ENCODE measurements at places on chromosomes 2 and 18.

- no peak for DNase-seq
Measured at GRCh38 chr2:148594216-148594615, 50.3 kb upstream of the EPC2 start.

DNA sequence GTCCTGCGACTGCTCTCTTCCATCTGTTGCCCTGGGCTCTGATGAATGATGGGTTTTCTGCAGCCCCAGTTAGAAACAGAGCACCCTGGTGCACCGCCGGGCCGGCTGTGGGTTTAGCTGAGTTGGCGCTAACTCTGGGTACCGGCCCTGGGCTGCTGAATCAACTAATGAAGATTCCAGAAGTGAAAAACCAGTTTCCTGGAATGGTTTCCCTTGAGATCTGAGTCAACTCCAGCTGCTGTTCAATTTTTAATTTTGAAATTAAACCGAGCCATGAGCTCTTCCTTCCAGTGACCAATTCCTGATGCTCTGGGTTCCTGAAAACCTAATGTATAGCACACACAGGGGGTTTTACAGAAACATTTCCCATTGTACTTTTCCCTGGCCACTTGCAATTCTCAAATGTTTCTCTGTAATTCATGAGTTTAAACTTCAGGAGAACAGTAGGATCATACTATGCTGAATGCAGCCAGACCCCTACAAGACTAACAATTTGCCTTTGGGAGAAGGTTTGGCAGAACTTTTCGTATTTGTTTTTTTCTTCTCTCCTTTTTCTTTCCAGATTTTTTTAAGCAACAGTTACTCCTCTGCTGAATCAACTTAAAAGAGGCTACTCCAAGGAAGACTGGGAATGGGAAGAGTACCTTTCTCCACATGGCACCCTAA, 5.5 kb downstream of the COL6A3 start:
- DNase-seq = no peak

GRCh38 chr2:205555566-205556230, 126.6 kb upstream of the NRP2 start:
- no peak for DNase-seq

- no peak for DNase-seq
Measured at GRCh38 chr18:48955830-48956261, 5.1 kb upstream of the SMAD7 start.

- no peak for DNase-seq
Measured at GRCh38 chr2:25957743-25958142, 24.6 kb downstream of the KIF3C start.

DNA sequence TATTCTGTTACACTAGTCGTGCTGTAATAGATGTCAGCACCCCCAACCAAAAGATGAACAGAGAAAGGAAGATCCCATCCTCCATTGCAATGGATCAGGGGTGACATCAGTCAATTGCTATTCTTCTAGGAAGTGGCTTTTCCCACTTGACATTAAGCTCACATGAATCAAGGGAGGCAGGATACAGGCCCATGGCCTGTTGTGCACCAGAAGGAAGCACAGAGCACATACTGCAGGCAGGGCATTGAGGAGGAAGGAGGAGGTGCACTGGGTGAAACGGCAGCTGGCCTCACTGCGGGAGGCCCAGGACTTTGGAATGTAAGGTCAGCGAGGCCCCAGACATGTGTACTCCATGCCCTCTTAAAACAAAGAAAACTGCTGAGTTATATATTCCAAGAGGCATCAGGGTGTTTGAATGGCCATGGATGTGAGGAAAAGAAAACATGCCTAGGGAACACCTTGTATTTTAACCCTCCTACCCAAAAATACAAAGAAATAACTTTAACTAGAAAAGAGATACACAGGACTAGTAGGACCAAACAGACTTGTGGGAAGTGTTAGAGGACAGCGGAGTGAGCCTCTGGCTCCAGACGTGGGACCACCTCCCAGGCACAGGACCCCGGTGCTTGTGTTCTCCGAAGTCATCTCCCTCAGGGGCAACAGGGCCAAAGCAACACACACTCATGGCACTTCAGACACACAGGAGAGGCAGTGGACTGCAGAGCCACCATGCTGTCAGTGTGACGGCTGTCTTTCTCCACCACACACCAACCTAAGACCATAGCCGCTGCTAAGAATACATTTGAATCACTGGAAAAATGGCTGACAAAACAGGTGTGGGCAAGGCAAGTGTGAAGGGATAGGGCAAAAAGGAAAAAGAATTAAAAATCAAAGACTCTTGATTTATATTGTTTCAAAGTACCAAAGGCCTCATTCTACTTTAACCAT, 51.4 kb upstream of the RIOK3 start:
- DNase-seq = no peak

GRCh38 chr2:206435742-206436141, 7.6 kb upstream of the ADAM23 start:
- no peak for DNase-seq

GRCh38 chr18:9989481-9989880, 75.7 kb downstream of the VAPA start:
- no peak for DNase-seq

- DNase-seq = no peak
Measured at GRCh38 chr2:190407246-190407661, 901 bp upstream of the MFSD6 start.

- no peak for DNase-seq
Measured at GRCh38 chr2:79100285-79100684, 12.5 kb upstream of the REG1B start.

- no peak for DNase-seq
Measured at GRCh38 chr2:11502740-11503292, 31.0 kb upstream of the GREB1 start.

- no peak for DNase-seq
Measured at GRCh38 chr2:55054106-55054875, 4.0 kb upstream of the RTN4 start.

- no peak for DNase-seq
Measured at GRCh38 chr2:178804791-178805190, 2.4 kb downstream of the TTN start.

DNA sequence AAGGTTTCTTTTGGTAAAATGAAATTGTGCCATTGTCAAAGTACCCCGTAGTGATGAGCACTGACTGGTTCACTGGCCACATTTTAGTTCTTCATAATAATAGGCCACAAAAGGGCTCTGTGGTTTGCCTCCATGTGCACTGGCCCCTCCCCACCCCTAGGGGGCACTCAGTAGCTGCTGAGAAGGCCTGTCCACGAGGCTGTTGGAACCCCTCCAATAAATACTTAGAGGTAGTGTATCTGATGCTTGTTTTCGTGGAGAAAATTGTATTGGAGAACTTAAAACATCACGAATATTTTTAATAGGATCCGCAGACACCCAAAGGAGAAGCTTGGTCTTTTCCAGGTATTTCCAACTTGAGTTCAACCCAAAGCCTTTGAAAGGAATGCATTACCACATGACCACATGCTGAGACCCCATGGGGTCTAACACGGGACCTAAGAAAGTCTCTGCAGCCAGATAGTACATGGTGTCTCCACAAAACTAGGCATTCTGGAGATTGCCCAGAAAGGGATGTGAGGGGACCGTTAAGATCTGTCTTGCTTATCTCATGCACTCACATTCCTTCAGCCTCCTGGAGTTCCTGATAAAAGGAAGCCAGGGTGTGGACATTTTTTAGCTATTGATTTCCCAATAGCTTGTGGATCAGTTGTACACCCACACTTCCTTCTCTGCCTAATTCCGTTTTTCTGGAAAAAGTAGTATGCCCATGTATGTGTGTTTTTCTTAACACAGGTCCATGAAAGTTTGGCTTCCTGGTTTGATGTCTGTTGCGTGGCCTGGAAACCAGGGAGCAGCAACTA, 28.5 kb upstream of the NOSTRIN start:
- peak; percentile 10 for DNase-seq

Data from activated CD8-positive, alpha-beta memory T cell treated with anti-CD3 and anti-CD28 coated beads for 48 hours (primary cell).